ENCODE measurements at places on chromosomes 7 and 10.

- DNase-seq, result no peak
These were observed 62.8 kb downstream of the GSAP start for GRCh38 chr7:77353407-77353721.

DNA sequence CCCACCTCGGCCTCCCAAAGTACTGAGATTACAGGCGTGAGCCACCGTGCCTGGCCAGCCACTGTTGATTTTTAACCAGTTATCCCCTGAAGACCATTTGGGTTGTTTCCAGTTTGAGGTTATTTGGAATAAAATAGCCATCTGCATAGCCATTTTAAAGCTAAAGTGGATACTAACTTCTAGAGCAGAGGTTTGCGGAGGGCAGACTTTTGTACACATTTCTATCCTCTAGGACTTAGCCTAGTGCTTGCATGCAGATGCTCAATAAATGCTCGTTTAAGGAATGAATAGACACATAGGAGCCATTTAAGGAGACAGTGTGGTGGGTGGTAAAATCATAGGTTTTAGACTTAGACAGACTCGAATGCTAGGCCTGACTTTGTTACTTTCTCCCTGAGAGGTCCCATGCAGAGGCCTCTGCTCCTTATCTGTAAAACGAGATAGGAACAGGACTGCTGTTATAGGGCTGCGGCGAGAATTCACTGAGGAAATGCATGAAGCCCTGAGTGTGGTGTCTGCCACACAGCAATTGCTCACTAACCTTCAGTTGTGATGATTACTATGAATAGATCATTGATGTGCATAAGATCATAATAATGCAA, 75.9 kb downstream of the PFKFB3 start:
- no peak for DNase-seq

DNA sequence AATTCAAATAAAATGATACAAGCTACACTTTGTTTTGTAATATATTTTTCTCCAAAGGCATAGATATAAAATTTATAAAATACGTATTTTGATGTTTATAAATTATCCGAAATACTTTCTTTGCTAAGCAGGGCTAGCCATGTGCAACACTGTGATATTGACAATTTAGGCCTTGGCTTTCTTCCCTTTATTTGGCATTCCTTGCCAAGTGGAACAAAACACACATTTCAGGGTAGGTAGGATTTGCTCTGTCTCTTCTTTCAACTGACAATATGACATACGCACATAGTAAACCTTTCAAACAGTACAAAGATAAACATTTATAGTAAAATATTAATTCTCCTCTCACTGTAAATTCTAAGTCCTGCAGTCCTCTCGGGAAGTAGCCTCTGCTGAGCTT, 103.3 kb upstream of the POT1 start:
- no peak for DNase-seq

DNA sequence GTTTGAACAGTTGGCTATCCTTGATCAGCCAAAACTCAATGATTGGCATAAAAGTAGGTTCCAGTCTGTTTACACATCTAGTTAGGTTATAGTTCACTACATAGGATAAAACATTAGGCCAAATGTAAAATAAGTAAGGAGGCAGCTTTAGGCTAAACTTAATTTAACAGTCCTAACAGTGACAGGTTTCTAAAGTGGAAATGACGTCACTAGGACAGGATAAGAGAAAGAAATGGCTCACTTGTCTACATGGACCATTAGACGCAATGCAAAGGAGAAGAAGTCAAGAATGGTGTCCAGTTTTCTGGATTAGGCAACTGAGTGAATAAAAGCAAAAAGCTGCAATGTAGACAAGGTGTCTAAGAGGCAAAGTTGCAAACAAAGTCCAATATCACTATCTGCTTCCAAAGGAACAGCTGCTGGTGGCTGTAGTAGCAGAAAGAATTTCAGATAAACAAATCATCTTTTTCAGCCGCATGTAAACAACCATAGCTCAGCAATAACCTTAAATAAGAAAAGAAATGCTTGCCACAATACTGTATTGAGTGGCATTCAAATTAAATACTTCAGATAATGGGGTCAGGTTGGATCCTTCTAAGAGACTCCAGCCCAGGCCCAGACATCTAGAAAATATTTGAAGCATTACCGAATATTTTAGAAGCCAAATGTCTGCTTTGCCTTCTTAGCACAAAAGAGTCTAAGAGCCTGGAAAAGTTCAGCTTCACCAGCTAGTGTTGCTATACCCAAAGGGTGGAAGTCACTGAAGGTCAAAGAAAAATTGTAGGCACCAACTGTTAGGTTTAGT, 154.2 kb downstream of the NEBL start:
- no peak for DNase-seq

DNA sequence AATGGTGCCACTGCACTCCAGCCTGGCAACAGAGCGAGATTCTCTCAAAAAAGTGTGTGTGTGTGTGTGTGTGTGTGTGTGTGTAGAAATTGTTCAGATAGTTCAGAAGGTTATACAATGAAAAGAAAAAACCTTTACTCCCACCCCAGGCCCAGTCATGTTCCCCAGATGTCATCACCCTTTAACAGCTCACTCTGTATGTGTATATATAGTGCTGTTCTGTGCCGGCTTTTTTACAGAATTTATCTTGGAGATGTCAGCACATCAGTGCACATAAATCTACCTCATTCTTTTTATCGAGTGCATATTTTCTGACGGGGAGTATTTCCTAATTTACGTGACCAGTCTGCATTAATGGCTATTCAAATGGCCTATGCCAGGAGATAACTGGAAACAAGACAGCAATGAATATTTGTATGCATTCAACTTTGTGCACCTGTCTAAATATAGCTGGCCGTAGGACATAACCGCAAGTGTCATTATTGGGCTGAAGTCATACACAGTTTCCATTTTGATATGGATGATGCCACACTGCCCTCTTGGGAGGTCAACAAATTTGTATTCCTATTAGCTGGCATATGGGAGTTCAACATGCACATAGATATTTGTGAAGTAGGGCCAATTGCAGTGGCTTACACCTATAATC, 11.7 kb downstream of the NIPSNAP2 start:
- no peak for DNase-seq

- peak; percentile 20 for DNase-seq
These were observed 45.4 kb downstream of the RAMP3 start for GRCh38 chr7:45203036-45203435.

GRCh38 chr7:78178319-78178718, 379.7 kb downstream of the PHTF2 start:
- DNase-seq, result no peak

GRCh38 chr7:90726623-90727022, 130.5 kb downstream of the CDK14 start:
- DNase-seq, result no peak

DNA sequence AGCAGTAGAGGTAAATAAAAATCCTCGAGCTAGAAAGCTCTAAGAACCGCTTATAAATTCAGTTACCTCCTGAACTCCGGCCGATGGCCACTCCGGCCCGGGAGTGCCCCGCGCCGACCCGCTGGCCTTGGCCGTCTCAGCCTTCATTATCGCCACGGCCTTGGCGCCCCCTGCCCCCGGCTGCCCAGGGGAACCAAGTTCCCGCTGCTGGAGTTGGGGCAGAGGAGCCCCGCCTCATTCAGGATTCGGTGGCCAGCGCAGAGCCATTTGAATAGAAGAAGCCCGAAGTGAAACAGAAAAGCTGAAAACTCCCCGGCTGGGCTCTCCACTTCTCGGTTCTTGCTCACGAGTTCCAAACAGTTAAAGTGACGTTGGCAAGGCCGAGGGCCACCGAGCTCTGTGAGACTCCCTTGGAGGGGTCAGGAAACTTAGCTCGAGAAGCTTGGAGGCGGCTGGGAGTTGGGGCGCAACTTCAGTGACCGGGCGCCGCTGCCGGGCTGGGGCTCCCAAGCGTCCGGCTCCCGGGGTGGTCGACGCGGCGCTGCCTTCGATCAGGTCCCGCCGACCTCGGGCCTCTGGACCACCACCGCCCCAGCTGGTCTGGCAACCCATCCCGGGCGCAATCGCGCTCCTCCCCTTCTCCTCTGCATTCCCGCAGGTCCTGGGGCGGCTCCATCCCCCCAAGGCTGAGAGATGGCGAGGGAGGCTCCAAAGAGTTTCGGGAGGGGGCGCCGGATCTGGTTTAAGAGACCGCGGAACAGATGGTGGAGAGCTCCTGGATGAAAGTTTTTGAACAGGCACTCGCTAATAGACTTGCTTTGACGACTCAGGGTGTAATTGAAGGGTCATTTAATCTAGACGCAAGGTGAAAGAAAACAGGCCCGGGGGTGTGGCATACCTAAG, 5.8 kb upstream of the FEZF1 start:
- peak; percentile 68 for DNase-seq

- no peak for DNase-seq
These were observed 659.7 kb downstream of the KCNMA1 start for GRCh38 chr10:76977901-76978300.

DNA sequence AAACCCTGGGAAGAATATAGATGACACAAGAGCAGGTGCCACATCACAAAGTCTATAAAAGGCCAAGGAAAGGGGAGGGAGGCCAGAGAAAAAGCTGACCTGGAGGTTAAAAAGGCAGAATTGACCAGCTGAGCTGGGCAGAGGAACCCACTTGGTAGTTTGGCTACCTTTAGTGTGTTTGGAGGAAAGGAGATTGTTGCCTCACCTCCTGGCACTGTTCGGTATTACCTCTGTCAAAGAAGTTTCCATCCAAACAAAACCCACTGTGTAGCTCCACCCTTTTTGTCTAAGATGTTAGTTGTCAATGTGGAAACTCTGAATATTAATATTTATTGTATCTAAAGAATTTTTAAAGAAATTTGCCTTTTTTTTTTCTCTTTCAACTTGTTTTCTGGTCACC, 23.4 kb downstream of the ENTPD7 start:
- DNase-seq, result no peak

DNA sequence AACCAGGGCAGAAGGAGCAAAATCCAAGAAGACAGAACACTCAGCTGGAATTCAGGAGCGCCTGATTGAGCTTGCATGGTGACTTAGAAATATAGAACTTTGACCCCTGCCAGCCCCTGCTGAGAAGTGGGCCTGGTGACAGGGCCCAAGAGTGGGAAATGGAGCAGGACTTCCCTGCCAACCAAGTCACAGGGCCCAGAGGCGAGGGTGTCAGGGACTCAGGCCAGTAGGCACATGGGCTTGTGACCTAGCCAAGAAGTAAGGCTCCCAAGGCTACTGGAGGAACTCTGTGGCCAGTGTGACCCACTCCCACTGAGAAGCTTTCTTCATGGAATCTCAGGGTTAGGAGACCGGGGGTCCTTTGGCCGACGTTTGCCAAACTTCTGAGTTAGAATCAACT, 31.9 kb downstream of the LRRC20 start:
- no peak for DNase-seq

DNA sequence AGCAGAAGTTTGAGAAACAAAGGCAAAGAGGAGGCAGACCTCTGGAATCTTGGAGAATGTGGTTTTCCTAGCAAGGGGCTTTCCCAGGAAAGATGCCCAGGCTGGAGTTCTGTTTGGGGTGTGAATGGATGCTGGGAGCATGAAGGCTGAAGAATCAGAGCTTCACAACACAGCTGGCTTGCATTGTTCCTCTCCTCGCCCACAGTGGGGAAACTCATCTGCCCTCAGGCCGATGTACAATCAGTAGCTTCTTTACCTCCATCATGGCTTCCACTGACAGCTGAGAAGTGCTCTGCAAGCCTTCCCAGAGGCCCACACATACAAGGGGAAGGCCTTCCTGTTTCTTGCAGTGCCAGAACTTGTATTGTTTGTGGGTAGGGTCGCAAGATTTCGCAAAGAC, 90.8 kb upstream of the HECTD2 start:
- no peak for DNase-seq

DNA sequence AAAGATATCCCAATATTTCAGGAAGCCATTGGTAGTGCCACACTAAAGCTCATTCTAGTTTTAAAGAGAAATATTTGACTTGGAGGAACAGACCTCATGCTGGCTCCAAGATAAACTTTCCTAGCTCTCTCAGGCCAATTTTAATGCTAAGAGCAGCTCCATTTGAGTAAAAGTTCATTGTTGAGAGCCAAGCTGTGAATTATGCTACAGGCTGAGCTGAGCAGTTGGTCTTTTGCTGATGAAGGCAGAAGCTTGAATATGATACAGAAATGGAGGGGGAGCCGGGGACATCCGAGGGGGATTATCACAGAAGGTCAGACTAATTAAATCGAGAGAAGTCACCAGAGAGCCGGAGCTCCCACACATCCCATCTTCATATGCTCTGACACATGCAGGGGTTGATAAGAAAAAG, 175.7 kb upstream of the AUTS2 start:
- no peak for DNase-seq

DNA sequence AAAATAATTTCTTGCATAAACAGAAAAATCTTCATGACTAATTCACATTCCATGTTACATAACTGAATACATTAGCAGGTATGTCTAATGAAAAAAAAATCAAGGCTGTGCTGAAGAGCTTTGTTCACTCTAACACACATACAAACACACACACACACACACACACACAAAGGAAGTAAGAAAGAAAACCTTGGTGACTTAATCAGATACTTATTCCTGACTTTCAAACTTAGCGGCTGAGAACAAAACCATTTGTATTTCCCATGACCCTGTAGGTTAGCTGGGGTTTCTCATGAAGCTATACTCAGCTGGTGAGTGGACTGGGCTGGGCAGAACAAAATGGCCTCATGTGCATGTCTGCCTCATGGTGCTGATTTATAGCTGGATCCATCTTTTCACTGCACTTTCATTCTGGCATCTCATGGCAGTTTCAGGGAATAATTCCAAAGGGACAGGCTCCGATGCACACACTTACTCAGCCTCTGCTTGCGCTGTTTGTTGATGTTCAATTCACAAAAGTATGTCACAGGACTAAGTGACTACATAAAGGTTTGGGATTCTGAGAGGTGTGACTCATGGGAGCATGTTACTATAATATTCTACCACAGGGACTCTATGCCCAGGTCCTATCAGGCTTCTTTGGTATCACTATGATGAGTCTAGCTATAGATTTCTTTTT, 161.2 kb downstream of the PCLO start:
- DNase-seq, result no peak

- DNase-seq, result peak; percentile 81
These were observed 41.9 kb downstream of the ENO4 start for GRCh38 chr10:116891208-116891607.

GRCh38 chr10:27621461-27621860, 117.4 kb downstream of the RAB18 start:
- no peak for DNase-seq

- DNase-seq, result no peak
These were observed 86.0 kb downstream of the ARID5B start for GRCh38 chr10:61987537-61987936.

DNA sequence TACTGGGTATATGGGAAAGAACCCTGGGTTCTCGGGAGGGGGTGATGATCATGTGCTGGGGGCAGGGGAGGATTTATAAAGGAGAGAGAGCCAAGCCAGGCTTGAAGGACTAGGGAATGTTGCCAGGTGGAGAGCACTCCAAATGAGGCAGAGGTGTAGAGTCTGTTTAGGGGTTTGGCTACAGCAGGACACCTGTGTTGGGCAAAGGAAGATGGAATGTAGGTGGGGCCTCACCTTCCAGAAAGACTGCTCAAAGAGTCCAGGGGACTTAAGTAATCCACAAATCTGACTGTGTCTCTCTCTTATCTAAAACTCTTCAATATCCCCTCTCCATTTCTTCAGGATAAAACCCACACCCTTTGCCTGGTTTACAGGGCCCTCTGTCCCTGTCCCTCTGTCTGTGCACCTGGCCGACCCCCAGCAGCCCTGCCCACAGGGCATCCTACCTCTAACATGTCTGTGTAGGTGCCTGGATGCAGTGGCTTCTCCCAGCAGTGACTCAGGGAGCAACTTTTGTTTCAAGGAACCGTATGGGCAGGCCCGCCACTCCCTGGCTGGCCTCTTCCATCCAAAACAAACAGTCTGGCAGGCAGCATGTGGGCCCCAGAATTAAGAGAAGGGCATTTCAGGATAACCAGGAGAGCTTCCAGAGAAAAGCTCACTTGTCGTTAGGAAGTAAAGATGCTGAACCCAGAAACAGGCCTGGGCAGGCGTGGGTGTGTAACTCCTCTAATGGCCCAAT, 10.6 kb upstream of the PLEKHA1 start:
- DNase-seq, result no peak
